ENCODE measurements at places on chromosomes 7 and 10.

DNA sequence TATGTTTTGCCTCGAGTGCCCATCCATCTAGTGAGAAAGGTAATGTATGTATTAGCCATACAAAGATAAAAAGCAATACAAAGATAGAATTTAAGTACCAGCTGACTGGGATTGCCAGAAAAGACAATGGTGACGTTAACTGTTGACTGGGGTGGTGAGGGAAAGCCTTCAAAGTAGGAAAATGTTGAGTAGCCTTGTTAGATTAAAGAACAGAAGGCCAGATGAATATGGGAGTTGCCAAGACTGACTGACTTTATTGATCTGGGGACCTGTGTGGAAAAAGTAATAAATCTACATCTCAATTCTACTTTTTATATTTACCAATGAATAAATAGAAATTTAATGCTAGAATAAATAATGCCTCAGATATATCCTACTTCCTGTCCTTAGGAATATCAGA, 97.7 kb downstream of the TFEC start:
- no peak for DNase-seq

DNA sequence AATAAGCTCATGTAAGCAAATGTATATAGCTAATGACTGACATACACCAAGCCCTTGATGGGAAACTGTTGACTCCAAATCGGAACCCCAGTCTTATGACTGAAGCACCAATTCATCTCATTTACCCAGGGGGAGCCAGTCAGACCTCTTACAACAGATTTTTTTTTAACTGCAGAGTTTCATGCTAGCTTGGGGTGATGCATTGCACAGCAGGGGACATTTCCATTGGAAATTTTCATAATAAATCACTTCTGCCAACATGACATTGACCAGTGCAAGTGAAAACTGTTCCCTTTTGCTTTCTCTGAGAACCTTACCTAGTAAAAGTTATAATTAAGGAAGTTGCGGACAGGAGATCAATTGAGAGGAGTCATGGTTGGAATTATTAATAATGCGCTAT, 137.0 kb upstream of the VWC2 start:
- DNase-seq: no peak

DNA sequence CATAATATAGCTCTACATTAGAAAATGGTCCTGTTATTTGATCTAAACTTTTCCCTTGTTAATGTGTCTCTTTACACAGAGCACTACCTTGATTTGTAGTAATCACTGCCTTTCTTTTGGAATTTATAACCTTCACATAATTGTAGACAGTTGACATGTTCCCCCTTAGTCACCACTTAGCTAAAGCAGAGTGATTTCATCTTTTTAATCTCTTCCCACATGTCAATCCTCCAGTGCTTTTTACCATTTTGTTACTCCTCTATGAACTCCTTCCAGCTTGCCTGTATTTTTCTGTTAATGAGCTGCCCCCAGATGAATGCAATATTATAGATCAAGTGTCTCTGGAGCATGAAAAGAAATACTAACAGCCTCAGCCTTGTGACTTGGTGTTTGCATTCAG, 2.6 kb upstream of the PPP1R3A start:
- DNase-seq: no peak

DNA sequence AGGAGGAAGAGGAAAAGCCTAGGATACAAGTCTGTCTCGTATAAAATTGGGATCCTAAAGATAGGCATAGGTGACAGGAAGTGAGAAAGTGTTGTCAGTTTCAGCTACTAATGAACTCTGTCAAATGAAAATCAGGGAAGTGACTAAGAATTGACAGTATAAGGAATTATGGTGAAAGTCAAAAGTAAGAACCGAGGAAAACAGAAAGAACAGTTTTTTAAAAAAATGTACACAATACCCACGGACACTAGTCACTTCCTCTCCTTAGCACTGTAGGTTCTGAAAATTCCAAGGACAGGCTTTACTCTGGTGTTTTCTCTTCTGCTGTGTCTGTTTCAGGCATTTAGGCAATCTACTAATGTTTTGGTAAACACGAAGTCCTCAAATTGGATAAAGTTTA, 42.3 kb downstream of the ATAD1 start:
- no peak for DNase-seq

DNA sequence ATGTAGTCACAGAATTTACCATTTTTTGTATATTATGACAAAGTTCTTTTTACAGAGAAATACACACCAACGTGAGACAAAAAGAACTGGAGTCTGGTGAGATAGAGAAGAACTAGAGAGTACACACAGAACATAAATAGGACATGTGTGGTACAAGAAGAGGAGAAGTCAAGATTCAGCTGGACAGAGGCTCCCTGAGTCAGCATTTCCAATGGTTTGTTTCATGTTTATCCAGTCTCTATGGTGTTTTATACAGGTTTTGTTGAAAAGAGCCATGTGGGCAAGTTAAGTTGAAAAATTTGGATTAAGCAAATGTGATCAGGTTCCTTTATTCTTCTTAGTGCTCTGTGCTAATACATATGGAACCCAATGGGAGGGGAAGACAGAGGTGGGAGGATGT, 105.5 kb upstream of the AKR1E2 start:
- no peak for DNase-seq

DNA sequence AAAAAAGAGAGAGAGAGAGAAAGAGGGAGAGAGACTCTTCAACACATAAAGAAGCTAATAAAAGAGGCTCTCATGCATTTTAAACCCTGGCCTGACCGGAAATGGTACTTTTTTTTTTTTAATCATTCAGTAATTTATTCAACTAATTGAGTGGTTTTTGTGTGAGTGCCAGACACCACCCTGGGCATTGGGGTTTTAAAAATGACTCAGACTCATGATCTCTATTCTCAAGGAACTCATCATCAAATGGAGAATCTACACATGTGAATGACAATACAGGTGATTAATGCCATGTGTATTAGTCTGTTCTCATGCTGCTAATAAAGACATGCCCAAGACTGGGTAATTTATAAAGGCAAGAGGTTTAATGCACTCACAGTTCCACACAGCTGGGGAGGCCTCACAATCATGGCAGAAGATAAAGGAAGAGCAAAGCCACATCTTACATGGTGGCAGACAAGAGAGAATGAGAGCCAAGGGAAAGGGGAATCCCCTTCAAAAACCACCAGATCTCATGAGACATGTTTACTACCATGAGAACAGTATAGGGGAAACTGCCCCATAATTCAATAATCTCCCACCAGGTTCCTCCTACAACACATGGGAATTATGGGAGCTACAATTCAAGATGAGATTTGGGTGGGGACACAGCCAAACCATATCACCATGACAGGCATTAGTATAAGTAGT, 158.5 kb upstream of the AUTS2 start:
- no peak for DNase-seq
